ENCODE measurements at places on chromosomes 5 and 9.

GRCh38 chr5:75059912-75060545, 7.7 kb upstream of the GCNT4 start:
- no peak for DNase-seq

- no peak for DNase-seq
Measured at GRCh38 chr9:130946766-130947617, 7.9 kb upstream of the FIBCD1 start.

DNA sequence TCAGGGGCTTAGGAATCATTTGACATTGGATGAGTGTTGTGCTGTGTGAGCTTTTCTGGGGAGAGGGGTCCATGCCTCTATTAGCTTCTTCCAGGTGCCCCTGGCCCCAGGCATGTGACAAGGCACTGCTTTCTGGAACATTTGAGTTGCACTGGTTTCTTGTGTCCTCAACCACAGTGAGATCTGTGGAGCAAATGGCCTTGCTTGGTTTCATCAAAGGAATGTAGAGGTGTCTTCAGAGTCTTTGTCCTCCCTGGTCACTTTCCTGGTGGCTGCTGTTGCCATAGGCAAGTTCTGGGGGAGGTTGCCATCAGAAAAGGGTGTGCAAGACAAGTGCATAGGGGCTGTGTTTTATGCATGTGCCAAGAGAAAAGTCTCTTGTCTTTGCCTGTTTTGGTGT, 157.5 kb downstream of the MACROH2A1 start:
- DNase-seq, result no peak

- DNase-seq, result no peak
Measured at GRCh38 chr5:139593716-139594319, 32.7 kb downstream of the UBE2D2 start.

Data from H1 (cell line).